Activated naive CD8-positive, alpha-beta T cell treated with anti-CD3 and anti-CD28 coated beads, Interleukin-2, amount 50 U/mL, for 24 hours (primary cell): ENCODE measurements at places on chromosomes 12 and 14.
A peak's percentile ranks its signal among the peaks of the same experiment; 100 is the strongest.

DNA sequence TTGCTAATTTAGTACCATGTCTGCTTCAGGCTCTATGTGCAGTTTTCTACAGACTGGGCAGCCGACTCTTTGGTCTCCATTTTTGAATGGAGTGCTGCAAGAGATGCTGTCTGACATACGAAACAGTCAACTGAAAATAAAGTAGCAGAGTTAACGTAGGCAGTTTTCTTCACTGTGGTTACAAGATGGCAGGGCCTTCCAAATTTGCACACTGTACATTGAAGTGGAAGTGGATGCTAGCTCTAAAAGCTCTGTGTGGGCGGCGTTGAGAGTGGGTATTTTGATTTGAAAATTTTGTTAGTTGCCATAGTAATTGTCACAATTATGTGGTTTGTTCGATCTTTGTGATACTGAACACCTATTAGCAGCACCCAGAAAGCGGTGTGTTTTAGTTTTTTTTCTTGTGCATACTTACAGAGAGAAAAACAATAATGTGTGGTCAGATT is 154.9 kb upstream of the ATP2B1 start:
- DNase-seq, result peak; percentile 59

DNA sequence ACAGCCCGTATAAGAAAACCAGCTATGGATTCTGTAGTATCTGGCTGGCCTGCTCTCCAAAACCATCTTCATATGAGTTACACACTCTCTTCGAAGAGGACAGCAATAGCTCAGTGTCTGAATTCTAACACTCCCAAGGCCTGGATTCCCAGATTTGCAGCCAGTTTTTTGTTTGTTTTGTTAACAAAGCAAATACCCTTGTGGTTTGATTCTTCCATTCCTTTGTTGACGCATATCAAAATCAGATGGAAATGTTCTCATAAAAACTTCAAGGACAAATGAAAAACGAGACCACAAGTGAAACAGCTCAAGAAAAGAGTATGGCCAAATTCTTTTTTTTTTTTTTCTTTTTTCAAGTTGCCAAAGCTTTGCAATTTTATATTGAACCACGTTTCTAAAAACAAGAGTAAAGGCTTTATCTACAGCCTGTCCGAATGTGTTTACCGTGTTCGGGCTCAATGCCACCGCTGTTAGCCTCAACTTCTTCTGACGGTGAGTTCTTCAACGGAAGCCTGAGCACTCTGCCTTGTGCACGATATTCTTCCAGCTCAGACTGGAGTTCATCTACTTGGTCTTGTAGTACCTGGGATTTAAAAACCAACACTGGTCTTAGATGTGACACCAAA is 67.5 kb downstream of the NIN start:
- no peak for DNase-seq

DNA sequence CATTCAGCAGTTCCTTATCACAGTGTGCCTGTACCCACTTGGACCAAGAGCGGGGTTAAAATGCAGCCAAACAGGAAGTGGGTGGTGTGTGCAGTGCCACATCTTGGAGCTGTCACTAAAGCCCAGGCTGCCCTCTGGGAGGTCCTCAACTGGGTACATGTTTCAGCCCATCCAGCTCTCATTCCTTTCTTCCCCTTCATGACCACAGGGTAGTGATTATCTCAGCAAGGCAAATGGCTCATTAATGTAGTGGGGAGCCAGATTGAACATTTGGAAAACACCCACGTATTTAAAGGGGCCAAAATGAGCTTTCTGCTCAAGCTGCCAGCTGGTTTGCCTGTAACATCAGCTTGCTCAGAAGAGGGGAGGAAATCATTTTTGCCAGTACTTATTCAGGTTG is 210.8 kb upstream of the BTG1 start:
- no peak for DNase-seq

DNA sequence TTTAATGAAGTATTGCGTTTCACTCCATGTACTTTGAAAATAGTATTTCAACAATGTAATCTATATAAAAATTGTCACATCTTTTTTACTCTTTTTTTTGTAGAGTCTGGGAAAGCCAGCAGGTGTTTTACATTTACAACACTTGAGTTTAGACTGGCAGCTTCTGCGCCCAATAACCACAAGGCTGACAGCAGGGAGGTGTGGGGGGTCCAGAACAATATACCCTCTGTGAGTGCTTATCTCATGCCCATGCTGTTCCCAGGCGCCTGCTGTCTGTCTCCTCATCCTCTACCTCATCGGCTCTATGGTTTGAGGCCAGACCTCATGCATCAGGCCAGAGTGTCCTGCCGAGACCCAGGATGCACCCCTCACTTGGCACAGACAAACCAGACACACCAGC is 24.9 kb downstream of the FBRSL1 start:
- no peak for DNase-seq

DNA sequence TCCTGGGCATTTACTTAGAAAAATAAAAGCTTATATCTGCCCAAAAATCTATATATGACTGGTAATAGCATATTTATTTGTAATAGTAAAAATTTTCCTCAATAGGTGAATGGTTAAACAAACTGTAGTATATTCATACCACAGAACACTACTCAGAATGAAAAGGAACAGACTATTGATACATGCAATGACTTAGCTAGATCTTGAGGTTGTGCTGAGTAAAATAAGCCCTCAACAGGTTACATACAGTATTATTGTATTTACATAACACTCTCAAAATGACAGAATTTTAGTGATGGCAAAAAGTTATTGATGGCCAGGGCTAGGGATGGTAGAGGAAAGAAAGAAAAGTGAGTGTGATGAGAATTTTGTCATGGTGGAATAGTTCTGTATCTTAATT is 178.4 kb downstream of the BMP4 start:
- no peak for DNase-seq

- no peak for DNase-seq
These were observed 21.3 kb downstream of the PRKD1 start for GRCh38 chr14:29906256-29906870.

- DNase-seq, result no peak
These were observed 59.5 kb upstream of the CDKN3 start for GRCh38 chr14:54337314-54337713.

DNA sequence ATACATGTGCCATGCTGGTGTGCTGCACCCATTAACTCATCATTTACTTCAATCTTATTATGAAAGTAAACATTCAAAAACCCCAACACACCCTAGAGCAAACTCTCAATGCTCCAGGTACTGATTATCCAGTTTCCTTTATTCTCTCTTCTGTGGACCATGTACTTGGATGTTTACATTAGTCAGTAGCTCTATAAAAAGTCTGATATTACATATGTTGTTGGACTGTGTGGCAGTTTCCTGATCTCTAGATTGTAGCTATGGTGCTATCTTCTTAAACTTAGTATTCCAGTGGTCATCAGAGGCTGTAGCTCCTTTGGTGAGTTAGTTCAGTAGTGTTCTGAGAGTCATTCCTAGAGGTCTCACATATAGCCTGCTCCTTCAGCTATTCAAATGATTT is 25.1 kb upstream of the ITGA5 start:
- DNase-seq, result no peak

- DNase-seq, result no peak
These were observed 12.9 kb upstream of the TUBA1A start for GRCh38 chr12:49201595-49202295.

GRCh38 chr12:128425666-128426331 is 158.8 kb downstream of the TMEM132C start:
- DNase-seq, result no peak

DNA sequence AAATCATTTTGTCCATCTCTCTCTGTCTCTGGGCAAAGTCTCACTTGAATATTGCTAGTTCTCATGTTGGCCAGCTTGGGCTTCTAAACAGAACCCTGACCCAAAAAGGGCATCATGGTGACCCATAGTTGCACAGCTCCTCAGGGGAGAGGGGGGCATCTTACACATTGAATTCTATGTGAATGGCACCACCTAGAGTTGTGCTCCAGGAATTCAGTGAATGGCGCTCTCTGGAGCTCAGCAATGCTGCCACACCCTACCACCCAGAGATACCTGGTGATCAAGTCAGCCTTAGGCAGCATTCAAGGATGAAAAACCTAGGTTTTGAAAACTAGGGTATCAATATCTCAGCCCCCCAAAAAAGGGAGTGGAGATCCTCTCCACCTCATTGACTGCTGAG is 50.6 kb downstream of the SMUG1 start:
- no peak for DNase-seq

DNA sequence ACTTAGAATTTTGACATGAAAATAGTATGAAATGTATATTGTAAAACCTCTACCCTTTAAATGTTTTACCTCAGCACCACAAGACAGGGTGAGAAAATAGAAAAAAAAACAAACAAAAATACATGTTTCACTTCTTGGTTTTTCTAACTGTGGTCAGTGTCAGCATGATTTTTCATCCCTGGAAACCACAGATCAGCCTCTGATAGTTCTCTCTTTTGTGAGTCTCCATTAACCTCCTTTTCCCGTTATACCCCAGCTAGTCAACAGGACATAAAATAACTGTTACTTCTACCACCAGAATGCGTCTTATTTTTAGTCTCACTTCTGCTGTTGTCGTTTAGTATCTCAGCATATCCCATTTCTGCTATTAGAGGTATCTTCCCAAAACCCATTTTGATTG is 48.3 kb upstream of the KCNMB4 start:
- DNase-seq, result no peak

- DNase-seq, result no peak
These were observed 32.9 kb downstream of the RAB21 start for GRCh38 chr12:71787580-71787979.

- DNase-seq, result no peak
These were observed 15.4 kb upstream of the MGST1 start for GRCh38 chr12:16331998-16332397.

GRCh38 chr14:21048638-21049037 is 6.5 kb downstream of the RNASE7 start:
- no peak for DNase-seq

DNA sequence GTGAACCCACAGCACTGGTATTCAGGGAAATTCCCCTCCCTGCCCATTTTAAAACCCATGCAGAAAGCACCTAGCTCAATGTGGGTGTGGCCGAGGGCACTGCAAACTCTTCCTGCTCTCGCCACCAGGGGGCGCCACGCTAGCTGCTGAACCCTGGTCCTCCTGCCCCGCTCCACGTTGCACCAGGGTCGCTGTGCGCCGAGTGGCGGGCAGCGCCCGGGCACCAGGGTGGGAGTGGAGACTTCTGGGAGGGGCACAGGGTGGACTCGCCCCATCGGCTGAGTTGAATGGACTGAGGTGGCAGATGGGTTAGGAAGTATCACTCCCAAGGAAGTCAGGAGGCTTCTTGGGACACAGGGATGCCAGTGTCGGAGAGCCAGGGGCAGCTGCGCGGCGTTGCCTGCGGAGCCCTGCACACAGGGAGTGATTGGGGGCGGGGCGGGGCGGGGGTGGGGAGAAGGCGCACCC is 48.1 kb upstream of the BCL11B start:
- peak; percentile 84 for DNase-seq

DNA sequence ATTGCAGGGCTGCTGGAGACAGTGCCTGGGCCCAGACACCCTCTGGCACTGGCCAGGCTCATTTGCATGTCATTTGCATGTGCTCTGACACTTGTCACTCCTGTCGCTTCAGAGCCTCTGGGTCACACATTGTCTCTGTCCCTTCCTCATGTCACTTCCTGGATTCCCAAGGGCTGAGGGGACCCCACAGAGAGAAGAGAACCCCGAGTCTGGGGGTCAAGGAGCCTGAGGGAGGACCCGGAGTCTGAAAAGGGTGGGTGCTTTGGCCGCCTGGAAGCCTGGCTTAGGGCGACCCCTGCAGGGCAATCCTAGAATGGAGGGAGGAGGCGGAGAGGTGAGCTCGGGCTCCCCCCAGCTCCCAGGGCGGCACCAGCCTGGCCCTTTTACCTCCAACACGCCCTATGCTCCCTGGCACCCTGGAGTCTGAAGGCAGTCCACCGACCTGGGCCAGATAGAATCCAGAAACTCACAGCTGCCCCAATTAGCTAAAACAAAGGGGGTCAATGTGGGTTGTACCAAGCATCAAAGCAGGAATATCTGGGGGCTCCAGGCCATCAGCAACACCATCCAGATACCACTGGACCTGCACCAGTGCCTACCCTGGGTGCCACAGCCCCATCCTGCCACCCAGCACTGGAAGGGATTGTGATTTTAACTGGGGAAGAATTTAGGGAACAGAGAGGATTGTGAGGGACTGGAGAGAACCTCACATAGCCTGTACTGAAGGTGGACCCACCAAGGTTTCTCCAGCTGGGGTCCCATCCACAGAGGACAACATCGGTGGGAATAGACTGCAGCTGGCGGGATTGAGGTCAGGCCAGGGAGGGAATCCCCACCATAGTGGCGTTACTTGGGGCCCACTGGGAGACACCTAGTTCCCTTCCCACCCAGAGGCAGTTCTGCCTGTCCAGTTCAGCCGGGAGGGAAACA is 21.8 kb upstream of the KRT78 start:
- DNase-seq, result peak; percentile 87

DNA sequence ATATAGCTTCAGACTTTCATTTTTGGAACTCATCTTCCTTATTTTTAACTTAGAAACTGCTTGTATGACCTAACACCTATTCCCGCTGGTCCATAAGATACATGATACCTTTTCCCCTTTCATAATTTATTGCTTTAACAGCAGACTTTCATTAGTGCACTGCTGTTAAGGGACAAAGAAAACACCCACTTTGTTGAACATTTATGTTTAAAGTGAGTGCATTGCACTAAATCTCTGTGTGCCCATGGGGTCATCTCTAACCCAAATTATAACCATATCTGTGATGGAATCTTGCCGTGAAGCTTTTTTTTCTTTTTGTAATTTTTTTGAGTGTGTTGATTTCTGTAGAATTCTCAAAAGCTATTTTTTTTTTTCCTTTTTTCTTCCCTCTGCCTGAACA is 261.8 kb downstream of the TMTC2 start:
- DNase-seq, result no peak

- DNase-seq, result no peak
These were observed 115.6 kb downstream of the CALM1 start for GRCh38 chr14:90512329-90512991.

DNA sequence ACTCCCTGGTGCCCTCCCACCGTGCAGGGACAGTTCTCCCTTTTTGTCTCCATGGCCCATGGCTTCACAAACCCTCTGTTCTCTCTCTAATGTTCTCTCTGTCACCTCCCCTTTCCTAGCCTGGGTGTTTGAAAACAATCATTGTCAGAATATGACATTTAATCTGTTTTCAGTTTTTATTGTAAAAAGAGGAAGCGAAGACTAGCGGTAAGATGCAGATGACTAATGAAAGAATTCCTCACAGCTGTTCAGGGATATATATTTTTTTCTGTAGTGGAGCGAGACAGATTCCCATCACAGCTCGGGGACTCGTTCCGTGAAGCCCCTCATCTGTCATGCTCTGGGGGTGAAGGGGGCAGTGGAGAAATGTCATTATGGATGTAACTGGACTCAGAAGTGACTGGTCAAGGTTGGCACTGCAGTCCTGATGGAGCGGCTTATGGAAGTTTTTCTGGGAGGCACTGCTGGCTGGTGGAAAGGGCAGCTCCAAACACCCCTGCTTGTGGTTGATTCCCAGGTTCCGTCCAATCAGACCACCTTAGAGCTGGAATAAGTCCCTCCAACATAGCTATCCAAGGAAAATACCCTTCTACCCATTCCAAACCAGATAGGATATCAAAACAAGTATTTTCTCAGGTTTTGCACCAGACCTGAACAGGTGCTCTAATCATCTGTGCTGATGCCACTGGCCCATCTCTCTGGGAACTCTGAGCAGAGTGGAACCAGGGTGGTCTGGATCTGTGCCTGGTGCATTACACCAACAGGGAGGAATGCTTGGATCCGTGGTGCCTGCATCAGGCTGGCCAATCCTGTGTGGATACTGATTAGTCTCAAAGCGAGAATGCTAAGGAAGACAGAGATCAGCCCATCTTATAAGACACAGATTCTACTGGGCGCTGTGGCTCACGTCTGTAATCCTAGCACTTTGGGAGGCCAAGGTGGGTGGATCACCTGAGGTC is 84.7 kb downstream of the GPATCH2L start:
- DNase-seq, result no peak

GRCh38 chr12:81114226-81114625 is 36.3 kb downstream of the ACSS3 start:
- no peak for DNase-seq
